ENCODE measurements at places on chromosomes 12 and 14. TPM values are rescaled to one million over a fixed set of nuclear protein-coding genes. Genes with fewer than 3 reads are reported as not detected.

The CLEC7A gene
- total RNA-seq: 0.09 TPM

DNA sequence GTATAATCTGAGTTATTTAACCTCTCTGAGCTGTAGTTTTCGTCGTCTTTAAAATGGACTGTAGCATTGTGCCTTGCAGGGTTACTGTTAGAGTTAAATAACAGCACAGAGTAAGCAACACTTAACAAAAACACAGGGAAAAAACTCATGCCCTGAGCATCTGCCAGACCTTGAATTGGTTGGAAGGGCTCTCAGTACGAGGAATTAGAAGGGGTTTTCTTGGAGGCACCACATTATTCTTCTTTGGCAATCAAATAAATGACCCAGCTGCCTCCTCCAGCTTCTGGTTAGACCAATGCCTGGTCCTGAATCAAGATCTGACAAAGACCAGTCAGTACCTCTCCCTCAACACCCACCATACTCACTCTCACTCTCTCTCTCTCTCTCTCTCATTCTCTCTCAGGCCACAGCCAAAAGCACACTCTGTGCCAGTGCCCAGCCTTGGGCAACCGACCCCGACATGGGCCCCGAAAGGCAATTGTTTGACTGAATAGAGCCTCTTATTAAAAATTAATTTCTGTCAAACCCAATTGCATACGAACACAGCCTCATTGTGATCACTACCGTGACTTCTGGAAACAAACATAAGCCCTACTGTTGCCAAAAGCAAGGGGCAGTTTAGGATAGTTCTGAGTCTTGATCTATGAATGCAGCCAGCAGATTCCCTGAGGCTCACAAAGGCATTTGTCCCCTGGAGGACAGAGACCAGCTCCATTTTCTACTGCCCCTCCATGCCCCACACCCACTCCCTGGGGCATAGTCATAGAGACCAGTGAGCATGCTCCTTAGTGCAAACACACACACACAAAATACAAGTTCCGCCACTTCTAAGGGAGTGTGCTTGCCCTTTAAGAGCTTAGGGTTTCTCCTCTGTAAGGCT lies 23.9 kb downstream of the DUSP6 start:
- no peak for DNase-seq

GRCh38 chr12:118874698-118875548 lies 106.4 kb upstream of the SRRM4 start:
- DNase-seq: no peak

The ADGRD1 gene
- not detected for total RNA-seq

- peak; percentile 71 for DNase-seq
Observed at GRCh38 chr14:101721951-101722661, 39.4 kb upstream of the PPP2R5C start.

DNA sequence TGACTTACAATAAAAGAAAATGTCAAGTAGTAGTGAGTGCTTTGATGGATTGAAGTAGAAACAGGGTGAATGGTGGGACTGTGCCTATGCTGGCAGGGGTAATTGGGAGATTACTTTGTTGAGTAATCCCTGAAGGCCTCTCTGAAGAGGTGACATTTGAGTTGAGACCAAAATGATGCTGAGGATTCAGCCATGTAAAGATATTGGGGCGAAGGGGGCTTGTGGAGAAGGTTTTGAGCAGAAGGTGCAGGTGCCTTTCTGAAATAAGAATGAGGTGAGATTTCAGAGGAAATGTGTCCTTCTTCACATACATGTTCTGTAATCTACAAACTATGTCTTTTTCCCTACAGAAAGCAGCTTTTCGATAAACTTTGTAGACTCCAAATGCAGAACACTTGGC lies 8.0 kb downstream of the GNG2 start:
- DNase-seq: no peak

GRCh38 chr14:36683083-36683724 lies 21.5 kb downstream of the PAX9 start:
- DNase-seq: no peak

The AKT1 gene
- 111 TPM for total RNA-seq

- DNase-seq: no peak
Observed at GRCh38 chr14:54920052-54920451, 17.4 kb upstream of the GCH1 start.

GRCh38 chr12:88562846-88563582 lies 17.3 kb downstream of the KITLG start:
- DNase-seq: no peak

The MFAP5 gene
- total RNA-seq: not detected

DNA sequence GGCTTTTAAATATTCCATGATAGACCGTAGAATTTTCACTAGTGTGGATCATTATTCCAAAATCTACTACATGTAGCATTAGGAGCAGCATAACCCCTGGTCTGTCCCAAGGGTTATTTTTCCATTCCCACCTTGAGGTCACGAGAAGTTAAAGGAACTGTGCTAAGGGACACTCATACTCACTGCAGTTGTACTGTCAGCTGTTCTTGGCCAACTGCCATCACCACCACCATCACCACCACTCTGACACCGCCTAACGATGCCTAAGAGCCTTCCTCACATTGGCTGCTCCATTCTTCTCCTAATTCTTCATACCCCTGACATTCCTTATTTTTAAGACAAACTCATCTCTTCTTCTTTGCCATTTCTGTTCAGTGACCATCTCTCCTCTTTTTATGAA lies 13.4 kb upstream of the PTGDR start:
- no peak for DNase-seq

DNA sequence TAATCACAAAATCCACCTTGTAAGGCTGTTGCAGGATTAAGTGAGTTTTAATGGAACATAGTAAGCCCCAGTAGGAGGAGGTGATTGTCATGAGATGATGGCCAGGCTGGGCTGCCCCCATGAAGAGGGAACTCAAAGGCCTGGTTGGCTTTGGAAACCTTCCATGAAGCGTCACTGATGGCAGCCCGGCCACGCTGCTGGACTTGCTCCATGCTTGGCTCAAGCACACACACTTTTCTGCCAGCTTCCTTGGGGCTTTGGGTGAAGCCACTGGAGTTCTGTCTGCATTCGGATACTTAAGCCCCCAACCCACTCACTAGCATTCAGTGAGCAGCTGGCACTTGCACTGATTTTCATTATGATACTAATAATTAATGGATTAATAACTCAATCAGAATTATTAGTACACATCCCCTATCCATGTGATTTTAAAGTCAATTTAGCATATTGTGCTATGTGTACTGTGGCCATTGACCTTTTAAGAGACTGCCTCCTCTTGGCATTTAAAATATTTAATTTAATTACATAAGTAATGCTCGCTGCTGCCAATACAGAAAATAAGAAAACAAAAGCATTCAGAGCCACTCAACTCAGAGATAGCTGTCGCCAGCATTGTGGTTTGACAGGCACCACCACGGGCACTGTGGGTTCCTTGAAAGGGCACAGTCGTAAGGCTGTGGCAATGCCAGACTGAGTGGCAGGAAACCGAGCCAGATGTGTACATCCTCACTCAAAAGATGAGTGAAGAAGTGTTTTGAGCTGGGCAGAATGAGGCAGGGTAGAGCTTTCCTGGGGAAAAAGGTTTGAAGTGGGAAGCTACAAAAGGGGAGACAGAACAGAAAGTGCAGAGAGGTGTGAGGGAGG lies 15.9 kb downstream of the KRT85 start:
- no peak for DNase-seq

DNA sequence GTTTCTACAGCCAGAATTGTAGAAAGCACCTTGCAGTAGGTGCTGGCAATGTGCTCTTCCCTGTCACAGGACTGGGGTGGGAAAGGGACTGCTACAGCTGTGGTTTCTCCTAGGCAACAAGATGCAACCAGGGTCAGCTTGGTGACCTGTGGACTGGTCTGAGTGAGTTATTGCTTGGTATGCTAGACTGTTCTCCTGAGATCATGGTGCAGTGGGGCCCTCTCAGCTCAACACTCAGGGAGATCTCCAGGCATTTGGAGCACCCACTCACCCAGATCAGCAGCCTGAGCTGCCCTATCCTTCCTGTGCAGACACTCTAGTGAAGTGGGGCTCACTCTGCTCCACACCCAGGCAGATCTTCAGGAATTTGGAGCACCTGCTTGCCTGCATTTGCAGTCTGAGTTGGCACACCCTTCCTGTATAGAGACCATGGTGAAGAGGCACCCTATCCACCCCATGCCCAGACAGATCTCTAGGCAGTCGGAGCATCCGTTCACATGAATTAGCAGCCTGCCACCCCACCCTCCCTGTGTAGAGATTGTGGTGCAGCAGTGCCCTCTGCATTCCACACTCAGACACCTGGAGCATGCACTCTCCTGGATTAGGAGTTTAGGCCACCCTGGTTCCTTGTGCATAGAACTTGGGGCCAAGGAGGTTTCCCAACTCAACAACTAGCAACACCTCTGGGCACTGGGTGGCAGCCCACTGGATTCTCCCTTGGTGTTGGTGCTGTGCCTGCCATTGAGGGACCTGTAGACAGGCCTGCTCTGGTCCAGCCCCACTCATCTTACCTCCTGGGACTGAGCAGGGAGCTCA lies 3.8 kb upstream of the FAM186B start:
- no peak for DNase-seq

DNA sequence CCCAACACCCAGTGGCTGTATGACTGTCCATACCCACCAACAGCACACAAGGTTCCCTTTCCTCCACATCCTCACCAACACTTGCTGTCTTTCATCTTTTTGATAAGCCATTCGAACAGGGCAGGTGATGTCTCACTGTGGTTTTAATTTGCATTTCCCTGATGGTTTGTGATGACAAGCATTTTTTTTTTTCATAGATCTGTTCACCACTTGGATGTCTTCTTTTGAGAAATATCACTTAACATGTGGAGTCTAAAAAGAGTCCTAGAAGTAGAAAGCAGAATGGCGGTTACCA lies 198.1 kb upstream of the DIO3 start:
- DNase-seq: no peak

GRCh38 chr12:68094195-68094594 lies 65.3 kb downstream of the IFNG start:
- no peak for DNase-seq

GRCh38 chr12:93571365-93571924 lies 1.0 kb upstream of the SOCS2 start:
- DNase-seq: peak; percentile 74

- DNase-seq: no peak
Observed at GRCh38 chr12:21433525-21433924, 3.9 kb upstream of the PYROXD1 start.

The MUCL1 gene
- 0.82 TPM for total RNA-seq

The MARK3 gene
- total RNA-seq: 67.0 TPM

The OR4E2 gene
- total RNA-seq: not detected

DNA sequence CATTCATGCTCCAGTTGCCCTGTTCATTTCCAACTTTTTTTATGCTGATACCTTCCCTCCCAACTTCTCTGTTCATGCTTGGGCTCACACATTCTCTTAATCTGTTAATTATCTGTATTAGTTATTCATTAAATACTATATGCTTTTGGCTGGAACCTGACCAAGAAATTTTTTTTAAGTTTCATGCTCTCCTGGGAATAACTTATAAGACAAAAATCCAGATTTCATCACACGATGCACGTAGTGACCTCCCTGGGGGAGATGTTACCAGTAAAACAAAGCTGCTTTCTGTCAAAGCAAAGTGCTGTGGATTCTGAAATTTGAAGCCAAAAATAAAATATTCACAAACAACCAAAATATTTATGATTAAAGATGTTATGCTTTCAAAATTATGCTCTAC lies 215.0 kb upstream of the USP15 start:
- no peak for DNase-seq

DNA sequence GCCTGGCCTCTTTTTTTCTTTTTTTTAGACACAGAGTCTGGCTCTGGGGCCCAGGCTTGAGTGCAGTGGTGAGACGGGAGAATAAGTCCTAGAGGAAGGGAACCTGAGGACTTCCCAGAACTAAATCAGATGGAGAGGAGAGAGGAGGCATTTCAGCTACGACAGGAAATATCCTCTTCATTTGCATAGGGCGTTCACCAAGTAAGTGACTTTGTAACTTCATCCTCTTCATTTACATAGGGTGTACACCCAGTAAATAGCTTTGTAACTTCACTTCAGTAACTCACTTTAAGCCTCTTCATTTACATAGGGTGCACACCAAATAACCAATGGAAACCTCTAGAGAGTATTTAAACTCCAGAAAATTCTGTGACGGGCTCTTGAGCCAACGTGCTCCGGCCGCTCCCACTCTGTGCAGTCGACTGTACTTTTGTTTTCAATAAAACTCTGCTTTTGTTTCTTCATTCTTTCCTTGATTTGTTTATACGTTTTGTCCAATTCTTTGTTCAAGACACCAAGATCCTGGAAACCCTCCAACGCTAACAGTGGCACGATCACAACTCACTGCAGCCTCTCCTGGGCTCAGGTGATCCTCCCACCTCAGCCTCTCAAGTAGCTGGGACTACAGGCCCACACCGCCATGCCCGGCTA lies 21.4 kb upstream of the ANKRD9 start:
- DNase-seq: no peak

- no peak for DNase-seq
Observed at GRCh38 chr12:26791301-26791791, 41.6 kb downstream of the ITPR2 start.

GRCh38 chr12:63845726-63846125 lies 1.2 kb downstream of the SRGAP1 start:
- no peak for DNase-seq

The FGF23 gene
- total RNA-seq: not detected

The HOXC12 gene
- not detected for total RNA-seq

GRCh38 chr14:100140452-100141078 lies 18.9 kb downstream of the DEGS2 start:
- DNase-seq: no peak

GRCh38 chr12:16606201-16606849 lies 363 bp upstream of the LMO3 start:
- no peak for DNase-seq

GRCh38 chr12:22275843-22276242 lies 58.7 kb downstream of the ST8SIA1 start:
- DNase-seq: no peak

- DNase-seq: no peak
Observed at GRCh38 chr14:105335735-105336476, 21.4 kb downstream of the PACS2 start.

DNA sequence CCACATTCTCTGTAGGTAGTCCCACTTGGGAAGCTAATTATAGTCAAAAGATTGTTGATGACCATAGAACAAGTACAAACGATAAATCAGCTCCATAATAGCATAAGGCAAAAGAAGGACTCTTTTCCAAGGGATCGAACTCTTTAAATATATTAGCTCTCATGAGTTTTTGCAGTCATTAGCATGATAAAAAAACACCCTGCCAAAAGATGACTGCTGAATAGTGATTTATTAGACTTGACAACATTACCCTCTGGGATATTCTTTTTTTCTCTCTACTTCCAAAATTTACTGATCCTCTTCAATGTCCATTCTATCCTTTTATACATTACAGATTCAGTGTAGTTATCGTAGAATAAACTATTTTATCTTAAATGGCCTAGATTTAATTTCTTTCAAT lies 14.2 kb downstream of the EPYC start:
- no peak for DNase-seq

The RD3L gene
- not detected for total RNA-seq

- DNase-seq: no peak
Observed at GRCh38 chr12:21677622-21678277, 20.1 kb upstream of the LDHB start.

The KRT83 gene
- not detected for total RNA-seq

Data from activated naive CD4-positive, alpha-beta T cell treated with anti-CD3 and anti-CD28 coated beads, Interleukin-2, amount 50 U/mL, for 72 hours (primary cell).